Activated T-helper 2 cell treated with anti-CD3 and anti-CD28 coated beads, Interferon-gamma antibody, Interleukin-2, Interleukin-4, amounts not matched to agents 10 μg/mL and 5 μg/mL and 100 μg/mL, durations not matched to agents 14 hours and 24 hours and 36 hours (primary cell): ENCODE measurements at places on chromosomes 7 and 10.

DNA sequence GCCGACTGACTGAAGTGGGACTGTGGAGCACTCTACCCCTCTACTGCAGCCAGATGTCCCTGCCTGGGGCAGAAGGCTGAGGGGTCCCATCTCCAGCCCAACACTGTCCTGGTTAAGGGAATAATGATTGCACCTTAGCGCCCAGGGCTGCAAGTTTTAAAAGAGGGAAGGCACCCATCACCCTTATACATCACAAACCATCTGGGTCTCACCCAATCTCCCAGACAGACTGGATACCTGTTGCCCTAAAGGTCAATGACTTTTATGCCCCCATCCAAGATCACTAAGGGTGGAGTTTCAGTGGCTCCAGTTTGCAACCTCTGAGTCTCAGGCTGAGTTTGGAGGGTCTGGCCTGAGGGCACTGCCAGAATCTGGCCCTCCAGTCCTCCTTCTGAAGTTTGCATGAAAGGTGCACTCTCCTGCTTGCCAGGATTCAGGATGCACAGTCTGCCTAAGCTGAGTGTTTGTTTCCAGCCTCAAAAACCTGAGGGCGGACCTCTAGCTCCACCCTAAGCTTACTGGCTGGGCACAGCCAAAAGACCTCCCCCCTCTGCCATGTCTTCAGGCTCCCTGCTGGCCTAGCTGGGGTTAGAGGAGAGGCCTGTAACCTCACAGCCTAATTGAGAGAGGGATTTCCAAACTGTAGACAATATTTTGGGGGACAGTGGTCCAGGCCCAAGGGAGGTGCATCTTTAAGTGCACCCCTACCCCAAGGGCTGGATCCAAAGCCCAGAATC, 2.5 kb upstream of the EMX2 start:
- peaks cover 73% of the 10 kb centered on the region for H3K27me3 ChIP-seq
- H3K36me3 ChIP-seq: no peaks in the 10 kb centered on the region
- H3K4me1 ChIP-seq: peaks cover 2% of the 10 kb centered on the region
- no peak overlapping the region for H3K4me3 ChIP-seq
- DNase-seq: no peak
- H3K27ac ChIP-seq: no peak overlapping the region

DNA sequence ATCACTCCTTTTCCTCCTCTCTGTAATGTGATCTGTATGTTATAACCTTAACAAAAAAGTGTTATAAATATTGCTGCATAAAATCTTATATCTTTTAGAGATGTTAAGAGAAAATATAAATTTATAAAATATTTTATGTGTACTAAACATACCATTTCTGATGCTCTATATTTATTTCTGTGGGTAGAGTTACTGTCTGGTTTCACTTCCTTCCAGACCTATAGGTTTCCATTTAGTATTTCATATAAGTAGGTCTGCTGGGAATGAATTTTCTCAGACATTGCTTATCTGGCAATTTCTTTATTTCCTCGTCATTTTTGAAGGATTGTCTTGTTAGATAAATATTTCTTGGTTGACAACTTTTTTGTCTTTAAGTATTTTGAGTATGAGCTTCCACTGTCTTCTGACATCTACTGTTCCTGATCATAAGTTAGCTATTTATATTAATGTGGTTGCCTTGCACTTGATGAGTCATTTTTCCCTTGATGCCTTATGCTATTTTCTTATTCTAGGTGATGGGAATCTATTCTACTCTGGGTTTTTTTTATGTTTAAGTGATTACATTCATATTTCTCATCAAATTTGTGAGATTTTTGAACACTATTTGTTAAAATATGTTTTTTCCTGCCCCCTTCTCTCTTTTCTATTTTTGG, 11.2 kb upstream of the THSD7A start:
- no peak for DNase-seq
- no peaks in the 10 kb centered on the region for H3K27me3 ChIP-seq
- H3K4me1 ChIP-seq: no peaks in the 10 kb centered on the region
- H3K4me3 ChIP-seq: no peak overlapping the region
- no peak overlapping the region for H3K27ac ChIP-seq
- no peaks in the 10 kb centered on the region for H3K36me3 ChIP-seq

DNA sequence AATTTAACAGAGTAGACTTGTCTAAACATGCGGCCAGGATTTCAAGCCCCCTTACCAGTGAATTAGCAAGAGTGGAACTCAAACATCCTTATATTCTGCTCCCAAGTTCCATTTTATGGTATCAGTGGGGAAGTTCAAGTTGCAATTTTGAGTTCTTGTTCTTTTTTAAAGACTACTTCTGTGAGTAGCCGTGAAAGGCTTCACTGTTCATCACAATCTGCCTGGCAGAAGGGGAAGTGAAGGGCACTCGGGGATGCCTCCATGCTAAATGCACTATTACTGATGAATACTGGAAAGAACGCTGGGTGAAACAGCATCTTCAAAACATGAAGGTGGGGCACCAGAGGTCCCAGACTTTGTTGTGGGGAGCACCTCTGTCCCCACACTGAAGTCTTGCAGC, 22.4 kb upstream of the FGL2 start:
- DNase-seq: no peak
- H3K4me3 ChIP-seq: no peak overlapping the region
- H3K27ac ChIP-seq: no peak overlapping the region

- DNase-seq: no peak
- no peaks in the 10 kb centered on the region for H3K27me3 ChIP-seq
- H3K4me1 ChIP-seq: no peaks in the 10 kb centered on the region
- H3K27ac ChIP-seq: no peak overlapping the region
These were observed 1138.5 kb upstream of the PHF14 start for GRCh38 chr7:9835199-9835598.

GRCh38 chr7:157618823-157619606, 282.2 kb downstream of the DNAJB6 start:
- DNase-seq: no peak
- H3K27me3 ChIP-seq: no peaks in the 10 kb centered on the region
- H3K4me1 ChIP-seq: peaks cover 13% of the 10 kb centered on the region
- H3K36me3 ChIP-seq: no peaks in the 10 kb centered on the region

DNA sequence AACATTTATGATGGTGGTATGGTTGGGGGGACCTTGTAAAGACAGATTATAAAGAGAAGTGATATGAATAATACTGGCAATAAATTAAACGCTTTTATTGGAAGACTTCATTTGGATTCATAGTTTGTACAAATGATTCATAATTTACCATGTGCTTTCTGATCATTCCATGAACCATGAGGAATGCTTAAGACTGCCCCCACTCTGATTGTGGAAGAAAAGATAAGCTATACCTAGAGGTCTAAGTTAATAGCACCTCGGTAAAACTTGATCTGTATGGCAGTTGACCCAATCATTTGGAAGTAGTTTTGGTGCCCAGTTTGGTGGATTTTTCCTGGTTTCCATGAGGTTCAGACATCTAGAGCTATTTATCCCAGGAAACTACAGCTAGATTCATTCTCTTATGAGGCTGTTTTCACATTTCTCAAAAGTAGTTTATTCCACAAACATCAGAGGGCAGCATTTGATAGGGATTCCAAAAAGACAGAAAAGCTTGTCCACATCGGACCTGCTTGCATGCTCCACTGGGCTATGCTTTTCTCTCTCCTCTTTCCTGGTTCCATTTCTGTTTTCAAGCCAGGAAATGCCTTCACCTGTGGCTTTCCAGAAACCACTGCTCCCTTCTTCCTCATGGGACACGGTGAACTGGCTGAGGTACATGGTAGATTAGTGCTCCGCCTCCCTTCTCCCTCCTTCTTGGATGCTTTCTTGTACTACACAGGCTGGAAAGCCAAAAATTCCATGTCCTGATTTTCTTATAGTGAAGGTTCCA, 29.2 kb downstream of the TFAM start:
- no peaks in the 10 kb centered on the region for H3K4me1 ChIP-seq
- H3K27me3 ChIP-seq: no peaks in the 10 kb centered on the region
- H3K27ac ChIP-seq: no peak overlapping the region
- no peak for DNase-seq
- no peaks in the 10 kb centered on the region for H3K36me3 ChIP-seq

DNA sequence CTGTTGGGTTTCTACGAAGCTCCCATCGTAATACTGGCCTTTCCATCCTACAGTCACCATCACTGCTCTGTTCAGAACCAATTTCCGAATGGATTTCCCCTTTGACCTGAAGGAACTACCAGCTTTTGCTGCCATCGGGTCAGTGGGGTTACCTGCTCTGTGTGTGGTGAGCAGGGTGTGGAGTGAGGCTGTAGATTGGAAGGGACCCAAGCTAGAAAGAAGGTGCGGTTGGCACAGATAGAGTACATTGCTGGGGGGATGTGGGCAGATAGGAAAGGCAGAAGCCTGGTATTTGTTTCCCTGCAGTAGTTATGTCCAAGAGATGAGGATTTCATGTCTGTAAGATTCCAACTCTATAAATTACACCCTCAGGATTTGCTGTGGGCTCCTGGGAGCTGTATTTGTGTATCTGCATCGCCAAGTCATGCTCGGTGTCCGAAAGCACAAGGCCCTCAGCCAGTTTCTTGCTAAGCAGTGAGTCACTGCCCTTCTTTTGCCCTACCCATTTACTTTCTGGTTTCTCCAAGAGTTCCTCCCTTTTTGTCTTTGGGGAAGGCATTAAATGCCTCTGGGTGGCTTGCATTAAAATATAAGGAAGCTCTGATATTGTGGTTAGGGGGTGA, 15.4 kb downstream of the CLCN1 start:
- H3K27ac ChIP-seq: no peak overlapping the region
- H3K4me3 ChIP-seq: no peak overlapping the region
- peaks cover 28% of the 10 kb centered on the region for H3K27me3 ChIP-seq
- no peaks in the 10 kb centered on the region for H3K36me3 ChIP-seq

- H3K27me3 ChIP-seq: no peaks in the 10 kb centered on the region
- H3K4me3 ChIP-seq: no peak overlapping the region
- no peaks in the 10 kb centered on the region for H3K36me3 ChIP-seq
These were observed 27.9 kb downstream of the LRRC20 start for GRCh38 chr10:70354556-70354955.

GRCh38 chr10:43225004-43225786, 41.7 kb downstream of the RASGEF1A start:
- no peaks in the 10 kb centered on the region for H3K36me3 ChIP-seq
- H3K4me3 ChIP-seq: no peak overlapping the region
- H3K27me3 ChIP-seq: peaks cover 38% of the 10 kb centered on the region

DNA sequence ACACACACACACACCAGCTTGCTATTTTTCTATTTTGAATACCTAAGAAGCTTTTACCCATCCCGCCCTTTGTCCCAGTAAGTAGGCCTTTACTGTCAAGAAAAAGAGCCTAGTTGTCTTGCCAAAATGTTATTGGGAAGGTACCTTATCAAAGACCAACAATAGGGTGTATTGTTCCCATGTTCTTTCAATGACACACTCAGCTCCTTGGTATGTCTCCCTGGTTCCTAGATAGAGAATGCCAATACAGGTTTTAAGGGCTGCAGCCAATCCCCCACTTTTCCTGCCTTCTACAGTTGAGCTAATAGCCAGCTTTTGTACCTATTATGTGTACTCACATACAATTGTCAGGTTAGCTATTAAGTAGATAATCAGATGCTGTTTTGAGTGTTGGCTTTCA, 92.0 kb upstream of the LRRTM3 start:
- DNase-seq: no peak
- H3K4me1 ChIP-seq: no peaks in the 10 kb centered on the region
- no peaks in the 10 kb centered on the region for H3K27me3 ChIP-seq
- no peak overlapping the region for H3K4me3 ChIP-seq

GRCh38 chr10:1625079-1625478, 112.2 kb downstream of the ADARB2 start:
- no peaks in the 10 kb centered on the region for H3K4me1 ChIP-seq
- DNase-seq: no peak
- no peaks in the 10 kb centered on the region for H3K36me3 ChIP-seq
- H3K27me3 ChIP-seq: no peaks in the 10 kb centered on the region

DNA sequence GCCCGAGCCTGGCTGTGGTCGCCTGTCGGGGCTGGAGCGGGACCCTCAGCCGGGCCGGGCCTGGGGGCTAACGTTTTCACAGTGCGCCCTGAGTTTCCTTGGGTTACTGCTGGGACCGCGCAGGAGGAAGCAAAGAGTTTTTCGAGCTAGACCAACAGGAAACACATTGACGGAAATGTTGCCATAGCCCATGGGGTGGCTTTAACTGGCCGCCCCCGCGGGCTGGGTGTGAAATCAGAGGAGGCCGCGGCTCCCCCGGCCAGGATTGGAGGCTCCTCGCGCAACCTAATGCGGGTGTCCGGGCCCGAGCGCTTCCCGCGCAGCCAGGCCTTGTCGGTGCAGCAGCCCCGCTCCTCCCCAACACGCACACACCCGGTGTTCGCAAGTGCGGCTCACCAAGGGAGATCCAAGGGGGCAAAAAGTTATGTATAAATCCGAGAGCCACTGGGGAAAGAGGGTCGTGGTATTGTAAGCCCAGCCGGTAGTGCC, 1.9 kb downstream of the HHEX start:
- no peak for DNase-seq
- no peaks in the 10 kb centered on the region for H3K36me3 ChIP-seq
- H3K27ac ChIP-seq: no peak overlapping the region
- H3K27me3 ChIP-seq: peaks cover 70% of the 10 kb centered on the region
